ENCODE measurements at places on chromosomes 6 and 20.
A peak's percentile ranks its signal among the peaks of the same experiment; 100 is the strongest.

- no peak for DNase-seq
Measured at GRCh38 chr20:9499126-9499899, 15.1 kb upstream of the LAMP5 start.

DNA sequence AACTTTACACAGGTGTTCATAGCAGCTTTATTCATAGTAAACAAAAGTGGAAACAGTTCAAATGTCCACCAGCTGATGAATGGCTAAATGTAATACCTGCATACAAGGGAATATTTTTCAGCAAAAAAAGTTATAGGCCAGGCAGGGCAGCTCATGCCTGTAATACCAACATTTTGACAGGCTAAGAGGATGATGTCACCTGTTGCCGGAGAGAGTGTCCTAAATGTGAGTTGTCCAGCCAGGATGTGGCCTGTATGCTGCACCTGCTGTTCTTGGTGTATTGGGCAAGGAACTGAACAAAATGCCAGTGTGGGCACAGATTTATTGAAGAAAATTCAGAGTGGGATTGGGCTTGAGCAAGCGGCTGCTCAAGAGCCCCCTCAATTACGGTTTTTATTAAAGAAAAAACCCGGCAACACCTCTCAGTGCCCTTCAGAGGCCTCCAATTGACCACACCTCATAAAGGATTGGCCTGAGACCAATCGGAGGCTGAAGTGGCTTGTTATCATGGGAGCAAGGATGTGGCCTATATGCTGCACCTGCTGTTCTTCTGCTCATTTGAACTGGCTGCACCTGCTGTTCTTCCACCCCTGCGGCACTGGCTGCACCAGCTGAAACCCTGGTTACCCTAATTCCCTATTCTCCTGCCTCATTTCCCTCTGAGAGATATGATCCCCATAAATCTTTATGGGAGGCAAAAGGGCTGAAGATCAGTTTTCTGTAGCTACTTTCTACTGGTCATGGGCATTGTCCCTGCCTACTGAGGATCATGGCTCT is 164.3 kb upstream of the PROKR2 start:
- peak; percentile 95 for DNase-seq

DNA sequence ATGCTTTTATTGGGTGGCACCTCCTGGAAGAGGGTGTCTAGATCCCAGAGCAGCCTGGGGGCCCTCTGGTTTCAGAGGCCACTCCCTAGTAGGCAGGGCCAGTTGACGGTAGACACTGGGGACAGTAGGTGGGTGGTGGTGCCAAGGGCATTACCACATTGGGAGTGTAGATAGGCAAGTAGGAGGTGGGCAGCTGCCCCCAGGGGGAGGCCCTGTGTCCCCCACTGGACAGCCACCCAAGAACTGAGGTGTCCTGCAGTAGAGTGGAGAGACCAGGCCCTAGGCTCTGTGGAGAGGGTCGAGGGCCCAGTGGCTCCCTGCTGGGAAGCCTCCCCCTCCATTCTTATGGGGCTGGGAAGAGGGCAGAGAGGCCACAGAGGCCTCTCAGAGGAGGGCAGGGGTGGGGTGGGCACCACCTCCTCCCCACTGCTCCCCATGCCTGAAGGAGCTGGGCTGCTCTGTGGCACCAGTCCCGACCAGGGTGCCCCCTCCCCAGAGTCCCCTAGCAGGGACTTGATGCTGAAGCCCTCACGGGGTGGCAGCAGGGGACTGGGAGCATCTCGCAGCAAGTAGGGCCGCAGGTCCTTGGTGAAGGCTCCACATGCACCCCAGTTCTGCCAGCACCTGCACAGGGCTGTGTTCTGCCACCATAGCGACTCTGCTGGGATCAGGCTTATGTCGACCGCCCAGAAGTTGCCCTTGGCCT is 305.0 kb upstream of the KCNQ5 start:
- no peak for DNase-seq

GRCh38 chr6:47093169-47093568 is 51.0 kb upstream of the ADGRF1 start:
- DNase-seq, result no peak

DNA sequence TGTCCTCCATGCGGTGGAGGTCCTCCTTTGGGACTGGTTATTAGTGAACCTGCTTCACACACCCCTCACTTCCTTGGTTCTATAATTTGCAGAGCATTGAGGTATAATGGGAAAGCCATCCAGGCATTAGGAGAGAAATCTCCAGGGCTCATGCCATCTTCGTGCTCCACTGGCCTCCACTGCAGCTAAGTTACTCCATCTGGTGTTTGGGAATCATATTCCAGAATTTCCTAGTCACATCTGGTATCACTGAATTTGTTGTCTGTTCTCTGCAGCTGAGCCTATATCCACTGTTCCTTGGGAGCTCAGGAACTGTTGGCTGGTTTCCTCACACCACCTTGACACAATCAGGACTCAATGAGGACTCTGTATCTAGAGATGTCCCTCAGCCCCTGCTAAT is 173.0 kb upstream of the TSHZ2 start:
- no peak for DNase-seq

DNA sequence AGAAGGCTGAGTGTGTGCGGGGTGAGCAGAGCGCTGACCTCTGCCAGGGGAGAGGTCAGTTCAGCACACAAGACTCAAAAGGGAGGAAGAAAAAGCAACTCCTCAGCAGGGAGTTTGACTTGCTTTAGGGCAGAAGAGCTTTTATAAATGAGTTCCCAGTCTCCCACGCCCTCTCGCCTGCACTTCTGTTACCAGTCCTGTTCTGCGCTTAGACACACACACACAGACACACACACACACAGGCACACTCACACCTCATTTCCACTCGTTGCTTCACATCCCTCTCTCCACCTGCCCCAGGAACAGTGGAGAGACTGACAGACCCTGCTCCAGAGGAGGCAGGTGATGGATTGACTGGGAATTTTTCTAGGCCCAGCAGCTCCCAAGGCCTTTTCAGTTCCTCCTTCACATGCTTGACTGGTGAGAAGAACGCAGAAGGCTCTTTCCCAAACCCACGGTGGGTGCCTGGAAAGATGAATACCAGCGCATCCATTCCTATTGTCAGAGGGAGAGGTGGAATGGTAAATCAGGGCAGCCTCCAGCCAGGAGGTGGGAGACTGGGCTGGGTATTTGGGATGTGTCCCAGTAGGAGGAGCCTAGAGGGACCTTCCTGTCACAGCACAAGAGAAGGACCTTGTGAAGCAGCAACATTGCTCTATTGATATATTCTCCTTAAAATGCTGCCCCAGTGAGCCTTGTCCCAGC is 43.7 kb downstream of the JAG1 start:
- no peak for DNase-seq

DNA sequence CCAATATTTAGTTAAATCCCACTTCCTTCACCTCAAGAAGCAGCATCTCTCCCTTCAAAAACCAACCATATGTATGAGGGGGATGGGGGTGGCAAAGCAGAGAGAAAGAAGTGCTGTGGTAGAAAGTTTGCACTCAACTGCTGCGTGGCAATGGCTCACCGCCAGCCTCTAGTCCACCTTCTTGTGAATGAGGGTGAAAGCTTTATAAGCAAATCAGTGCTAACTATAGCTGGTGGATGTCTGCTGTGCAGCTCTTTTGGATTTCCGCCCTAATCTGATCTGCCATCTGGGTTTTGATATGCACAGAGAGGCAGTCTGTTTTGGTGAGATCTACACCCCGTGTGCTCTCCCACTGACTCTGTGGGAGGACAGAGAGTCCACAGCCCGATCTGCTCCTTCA is 281.2 kb upstream of the SUPT3H start:
- no peak for DNase-seq

DNA sequence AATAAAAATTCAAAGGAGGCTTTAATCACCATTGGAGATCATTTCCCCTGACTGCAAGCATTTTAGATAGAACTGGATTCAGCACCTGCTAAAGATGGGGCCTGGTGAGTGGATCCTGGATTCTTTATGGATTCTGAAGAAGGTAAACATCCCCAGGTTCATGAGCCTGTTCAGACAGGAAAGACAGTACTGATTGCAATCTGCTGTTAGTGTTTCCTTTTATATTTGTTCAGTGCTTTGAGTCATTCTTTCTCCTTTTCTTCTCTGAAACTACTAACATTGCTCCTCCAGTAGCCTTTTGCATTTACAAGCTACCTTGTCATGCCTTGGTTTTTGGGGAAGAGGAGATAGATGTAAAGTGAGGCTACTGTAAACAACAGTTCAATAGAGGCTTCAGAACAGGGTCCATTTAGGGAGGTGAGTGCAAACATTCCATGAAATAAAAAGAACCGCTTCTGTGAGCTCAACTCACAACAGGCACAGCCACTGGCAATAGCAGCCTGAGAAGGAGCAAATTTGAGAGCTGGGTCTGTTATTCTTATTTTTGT is 66.4 kb upstream of the PRL start:
- peak; percentile 67 for DNase-seq

- no peak for DNase-seq
Measured at GRCh38 chr20:830011-830521, 3.4 kb upstream of the FAM110A start.

DNA sequence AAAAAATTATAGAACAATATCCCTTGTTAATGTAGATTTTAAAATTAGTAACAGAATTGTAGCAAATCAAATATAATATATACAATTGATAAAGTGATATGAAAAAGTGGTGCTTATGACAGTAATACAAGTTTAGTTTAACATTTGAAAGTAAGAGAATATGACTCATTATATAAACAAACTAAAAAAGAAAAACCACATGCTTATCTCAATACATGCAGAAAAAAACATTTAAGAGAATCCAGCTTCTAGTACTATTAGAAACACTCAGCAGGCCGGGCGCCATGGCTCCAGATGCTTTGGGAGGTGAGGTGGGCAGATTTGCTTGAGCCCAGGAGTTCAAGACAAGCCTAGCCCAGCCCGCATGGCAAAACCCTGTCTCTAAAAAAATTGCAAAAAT is 60.7 kb upstream of the LAMA2 start:
- no peak for DNase-seq

DNA sequence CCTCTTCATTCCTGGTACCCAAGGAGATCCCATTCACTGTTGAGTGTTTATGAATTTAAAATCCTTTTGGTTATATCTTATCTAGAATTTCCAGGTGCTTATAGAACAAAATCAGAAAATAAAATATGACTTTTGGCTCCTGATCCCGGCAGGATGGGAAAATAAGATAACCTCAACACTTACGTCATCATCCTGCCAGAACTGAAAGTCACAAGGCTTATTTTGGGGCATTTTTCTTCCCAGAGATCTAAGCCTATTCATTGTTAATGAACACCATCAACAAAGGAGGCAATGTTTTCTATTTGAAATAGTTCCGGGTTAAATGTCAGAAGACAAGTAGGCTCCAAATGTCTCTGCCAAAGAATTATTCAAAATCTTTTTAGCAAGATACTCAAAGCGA is 580.6 kb downstream of the TFAP2A start:
- no peak for DNase-seq

- DNase-seq, result no peak
Measured at GRCh38 chr20:63736893-63737694, 630 bp downstream of the LIME1 start.

- no peak for DNase-seq
Measured at GRCh38 chr6:157787080-157787479, 36.0 kb upstream of the SNX9 start.

GRCh38 chr20:32839227-32839981 is 19.3 kb upstream of the EFCAB8 start:
- DNase-seq, result no peak

- peak; percentile 91 for DNase-seq
Measured at GRCh38 chr6:31203345-31203979, 33.0 kb upstream of the POU5F1 start.

GRCh38 chr6:140774080-140774505 is 1358.6 kb upstream of the GJE1 start:
- DNase-seq, result peak; percentile 17

DNA sequence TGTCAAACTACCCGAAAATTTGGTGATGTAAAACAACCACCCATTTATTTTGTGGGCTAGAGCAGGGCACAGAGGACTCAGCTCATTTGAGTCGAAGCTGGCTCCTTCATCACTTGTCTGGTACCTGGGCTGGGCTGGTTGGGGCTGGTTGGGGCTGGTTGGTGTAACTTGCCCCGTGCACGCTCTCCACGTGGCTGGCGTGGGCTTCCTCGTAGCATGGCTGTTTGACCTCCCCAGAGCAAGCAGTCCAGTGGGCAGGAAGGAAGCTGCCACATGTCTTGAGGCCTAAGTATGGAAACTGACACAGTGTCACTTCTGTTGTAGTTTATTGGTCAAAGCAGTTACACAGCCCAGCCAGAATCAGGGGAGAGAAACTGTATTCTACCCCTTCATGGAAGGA is 27.1 kb downstream of the BCAS4 start:
- no peak for DNase-seq

DNA sequence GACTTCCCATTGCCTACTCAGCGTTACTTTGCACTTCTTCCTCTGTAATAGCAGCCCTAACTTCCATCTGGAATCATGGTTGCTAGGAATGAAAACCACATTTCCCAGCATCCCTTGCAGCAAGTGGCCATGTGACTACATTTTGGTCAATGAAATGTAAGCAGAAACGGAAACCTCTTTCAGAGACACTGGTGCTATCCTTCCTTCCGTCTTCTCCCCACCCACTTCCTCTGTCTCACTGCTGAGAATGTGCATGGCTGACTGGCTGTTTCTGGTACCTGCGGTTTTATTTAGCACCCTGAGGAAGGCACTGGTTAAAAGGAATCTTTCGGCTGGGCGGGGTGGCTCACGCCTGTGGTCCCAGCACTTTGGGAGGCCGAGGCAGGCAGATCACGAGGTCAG is 107.4 kb downstream of the SCML4 start:
- DNase-seq, result no peak

DNA sequence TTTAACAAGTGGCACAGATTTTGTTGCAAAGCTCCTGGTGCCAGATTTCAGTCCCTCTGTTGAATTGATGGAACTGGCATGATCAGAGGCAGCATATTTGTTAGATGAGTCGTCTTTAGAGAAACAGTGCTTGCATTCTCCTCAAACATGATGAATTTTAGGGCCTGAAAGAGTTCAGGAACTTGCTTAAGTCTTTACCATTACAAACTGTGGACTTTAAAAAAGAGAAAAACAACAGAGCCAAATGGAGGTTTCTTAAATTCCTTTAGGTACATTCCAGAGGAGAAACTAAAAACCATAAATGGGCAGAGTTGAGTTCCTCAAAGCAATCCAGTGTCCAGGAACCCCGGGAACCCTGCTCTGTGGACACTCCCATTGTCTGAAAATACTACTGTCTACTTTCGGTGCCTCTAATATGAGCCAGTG is 2.5 kb downstream of the GTF2H5 start:
- DNase-seq, result no peak

- DNase-seq, result no peak
Measured at GRCh38 chr6:104286641-104287040, 573.1 kb downstream of the HACE1 start.

- no peak for DNase-seq
Measured at GRCh38 chr20:20637998-20638725, 74.3 kb downstream of the RALGAPA2 start.

- peak; percentile 68 for DNase-seq
Measured at GRCh38 chr6:93423542-93423941, 4.2 kb upstream of the EPHA7 start.

- DNase-seq, result no peak
Measured at GRCh38 chr6:112910256-112910655, 563.1 kb downstream of the RFPL4B start.

All from NCI-H774 (cell line).